CD4-positive, alpha-beta T cell treated with Interleukin-4 for 4 hours (primary cell): ENCODE measurements at places on chromosomes 3 and 15.
A peak's percentile ranks its signal among the peaks of the same experiment; 100 is the strongest.

- DNase-seq = no peak
These were observed 1121.5 kb downstream of the NAALADL2 start for GRCh38 chr3:175980486-175981090.

- DNase-seq = no peak
These were observed 73.4 kb downstream of the CRYBG3 start for GRCh38 chr3:97895216-97895615.

DNA sequence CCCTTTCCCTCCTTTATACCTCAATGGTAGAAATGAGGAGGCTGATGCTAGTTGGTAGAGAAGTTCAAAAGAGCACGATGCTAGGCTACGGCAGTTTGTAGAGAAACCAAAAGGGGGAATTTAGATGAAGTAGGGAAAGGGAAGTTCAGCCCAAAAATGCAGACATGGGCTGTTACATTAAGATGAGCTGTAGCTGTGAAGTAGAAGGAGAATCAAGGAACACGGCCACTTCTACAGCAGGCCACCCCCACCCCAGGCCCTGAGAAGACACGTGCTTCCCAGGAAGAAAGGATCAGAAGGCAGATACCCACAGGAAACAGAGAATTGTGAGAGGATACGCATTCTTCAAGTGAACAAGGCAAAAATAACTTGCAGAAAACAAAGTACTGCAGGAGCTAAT is 2.1 kb upstream of the PARP14 start:
- DNase-seq = no peak

- DNase-seq = no peak
These were observed 50.9 kb upstream of the FSIP1 start for GRCh38 chr15:39833515-39833981.

GRCh38 chr3:197454014-197454413 is 101.8 kb downstream of the BDH1 start:
- no peak for DNase-seq

GRCh38 chr3:11803977-11804892 is 42.5 kb downstream of the TAMM41 start:
- DNase-seq = peak; percentile 60
